ENCODE measurements at places on chromosomes 5 and 9.

DNA sequence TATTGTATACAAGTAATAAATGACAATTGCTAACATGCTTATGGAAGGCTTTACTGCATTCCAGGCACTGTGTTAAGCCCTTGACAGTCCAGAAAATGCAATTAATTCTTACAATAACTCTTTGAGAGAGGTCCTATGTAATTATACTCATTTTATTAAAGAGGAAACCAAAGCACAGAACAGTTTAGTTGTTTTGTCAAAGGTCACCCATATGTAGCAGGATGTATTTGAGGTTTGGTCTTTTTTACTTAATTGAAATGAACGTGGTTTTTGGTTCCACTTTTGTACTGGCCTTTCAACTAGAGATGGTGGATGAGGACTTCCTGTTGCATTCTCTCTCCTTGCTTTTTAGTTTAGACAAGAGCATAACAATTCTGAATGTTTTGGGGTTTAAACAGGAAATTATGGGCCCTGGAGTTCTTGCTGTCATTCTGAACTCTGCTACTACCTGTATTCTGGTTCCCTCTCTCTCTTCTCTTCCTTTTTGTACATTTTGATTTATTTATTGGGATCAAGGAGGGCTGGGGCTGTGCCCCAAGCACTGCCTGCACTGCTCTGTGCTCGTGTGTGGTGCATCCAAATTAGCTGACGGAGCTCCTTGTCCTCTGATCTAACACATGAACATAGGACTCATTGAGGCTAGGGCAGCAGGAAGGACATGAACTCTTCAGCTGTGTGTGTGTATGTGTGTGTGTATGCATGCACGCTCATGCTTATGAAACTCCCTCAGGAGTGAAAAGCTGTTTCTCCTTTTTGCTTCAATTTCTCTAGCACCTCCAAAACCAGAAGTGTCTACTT is 47.4 kb downstream of the SLC28A3 start:
- no peak for DNase-seq

- DNase-seq: no peak
These were observed 125.4 kb downstream of the CDC42SE2 start for GRCh38 chr5:131389096-131389868.

- no peak for DNase-seq
These were observed 20.5 kb downstream of the PTGES2 start for GRCh38 chr9:128106940-128107467.

- DNase-seq: no peak
These were observed 126.8 kb downstream of the PDE8B start for GRCh38 chr5:77337246-77337645.

- DNase-seq: no peak
These were observed 292.2 kb downstream of the ARHGAP26 start for GRCh38 chr5:143062379-143062778.

DNA sequence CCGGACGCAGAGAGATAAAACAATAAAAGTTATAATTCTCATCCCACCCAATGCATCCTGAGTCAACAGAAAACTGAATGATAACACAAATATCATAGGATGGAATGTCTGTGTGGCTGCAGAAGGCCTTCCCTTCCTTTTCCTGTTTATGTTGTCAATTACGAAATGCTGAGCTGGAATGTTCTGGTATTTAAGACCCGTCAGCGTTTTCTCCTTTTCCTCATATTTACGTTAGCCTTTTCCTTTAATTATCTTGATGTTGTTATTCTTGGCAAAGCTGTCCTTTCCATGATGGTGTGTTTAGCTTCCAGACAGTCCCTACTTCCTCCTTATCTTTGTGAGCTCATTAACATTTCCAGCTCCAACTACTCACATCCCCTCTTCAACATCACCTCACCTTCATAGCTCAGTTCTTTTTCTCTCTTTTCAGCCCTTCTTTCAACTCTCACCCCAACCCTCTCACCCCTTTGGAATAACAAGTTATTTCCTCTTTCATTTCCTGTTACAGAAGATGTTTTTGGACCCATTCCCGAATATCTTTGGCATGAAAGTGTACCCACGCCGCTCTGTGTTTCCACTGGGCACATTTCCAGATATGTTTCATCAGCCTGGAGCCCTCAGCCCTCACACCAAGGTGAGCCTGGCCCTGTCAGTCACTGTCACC is 221.6 kb downstream of the NR2F1-AS1 start:
- DNase-seq: no peak

DNA sequence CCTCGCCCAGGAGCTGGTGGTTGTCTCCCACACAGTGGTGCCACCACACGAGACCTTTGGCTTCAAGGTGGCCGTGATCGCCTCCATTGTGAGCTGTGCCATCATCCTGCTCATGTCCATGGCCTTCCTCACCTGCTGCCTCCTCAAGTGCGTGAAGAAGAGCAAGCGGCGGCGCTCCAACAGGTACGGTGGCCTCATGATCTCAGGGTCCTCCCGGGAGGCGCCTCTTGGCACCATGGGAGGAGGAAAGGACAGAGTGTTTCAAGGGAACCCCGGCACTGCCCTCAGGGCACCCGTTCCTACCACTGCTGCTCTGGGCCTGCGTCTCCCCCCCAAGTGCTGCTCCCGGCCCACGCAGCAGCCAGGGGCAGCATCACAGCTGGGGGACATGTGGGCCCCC is 18.2 kb upstream of the CARD19 start:
- no peak for DNase-seq

DNA sequence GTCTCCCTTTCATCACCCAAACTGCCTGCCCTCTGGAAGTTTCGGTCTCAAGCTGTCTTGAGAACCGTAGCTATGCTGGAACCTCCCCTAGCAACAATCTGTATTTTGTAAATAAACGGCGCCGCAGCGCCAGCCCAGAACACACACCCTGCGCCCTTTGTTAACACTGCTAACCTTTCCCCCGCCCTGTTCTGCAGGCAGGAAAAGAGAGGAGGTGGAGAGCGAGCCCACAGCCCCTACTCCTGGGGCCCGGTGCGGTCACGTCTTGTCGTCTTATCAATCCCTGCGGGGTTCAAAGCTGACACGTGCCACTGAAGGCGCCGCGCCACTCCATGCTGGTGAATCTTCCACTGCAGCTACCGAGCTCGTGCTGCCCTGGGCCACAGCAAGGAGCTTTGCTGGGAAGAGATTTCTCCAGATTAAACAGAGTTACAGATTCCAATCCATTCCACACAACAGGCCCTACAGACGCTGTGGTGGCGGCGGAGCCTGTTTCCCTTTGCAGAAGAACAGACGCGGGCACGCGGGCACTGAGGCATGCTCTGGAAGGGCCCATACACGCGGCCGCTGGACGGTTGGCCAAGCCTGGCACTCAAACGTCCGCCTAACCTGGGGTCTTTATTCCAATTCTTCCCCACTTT is 25.3 kb downstream of the ZDHHC11B start:
- no peak for DNase-seq

GRCh38 chr5:8079056-8079455 is 210.1 kb downstream of the MTRR start:
- no peak for DNase-seq

DNA sequence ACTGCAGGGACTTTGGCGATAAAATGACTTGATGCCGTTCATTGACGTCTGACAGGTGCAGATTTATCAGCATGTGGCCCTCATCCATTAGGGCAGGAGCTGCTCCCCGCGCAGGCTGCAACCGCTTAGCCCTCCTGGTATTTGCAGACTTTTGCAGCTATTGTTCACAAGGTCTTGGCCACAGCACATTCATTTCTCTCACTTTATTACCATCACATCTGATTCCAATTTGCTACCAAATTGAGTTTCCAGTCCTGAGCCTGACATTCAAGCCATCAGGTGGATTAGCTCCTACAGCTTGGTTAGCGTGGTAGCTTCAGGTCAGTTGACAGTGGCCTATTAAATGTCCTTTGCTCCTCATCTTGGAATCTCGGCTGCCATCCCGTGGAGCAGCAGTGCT is 299.2 kb downstream of the CD180 start:
- DNase-seq: no peak

DNA sequence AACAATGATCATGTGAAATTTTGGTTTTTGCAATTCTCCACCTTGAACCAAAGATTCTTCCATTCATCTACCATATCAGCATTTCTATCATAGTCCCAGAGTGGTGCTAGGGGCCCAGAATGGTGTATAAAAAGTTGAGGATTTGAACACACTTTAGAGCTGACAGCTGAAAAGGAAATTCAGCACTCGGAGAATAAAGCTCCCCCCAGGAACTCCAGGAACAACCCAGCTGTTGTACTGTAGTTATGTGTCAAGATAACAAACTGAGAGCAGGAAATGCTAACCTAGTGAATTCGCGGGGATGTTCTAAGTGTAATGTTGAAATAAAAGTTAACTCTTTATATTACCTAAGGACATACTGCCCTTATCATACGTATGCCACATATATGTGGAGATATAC is 216.7 kb downstream of the NFIB start:
- no peak for DNase-seq

DNA sequence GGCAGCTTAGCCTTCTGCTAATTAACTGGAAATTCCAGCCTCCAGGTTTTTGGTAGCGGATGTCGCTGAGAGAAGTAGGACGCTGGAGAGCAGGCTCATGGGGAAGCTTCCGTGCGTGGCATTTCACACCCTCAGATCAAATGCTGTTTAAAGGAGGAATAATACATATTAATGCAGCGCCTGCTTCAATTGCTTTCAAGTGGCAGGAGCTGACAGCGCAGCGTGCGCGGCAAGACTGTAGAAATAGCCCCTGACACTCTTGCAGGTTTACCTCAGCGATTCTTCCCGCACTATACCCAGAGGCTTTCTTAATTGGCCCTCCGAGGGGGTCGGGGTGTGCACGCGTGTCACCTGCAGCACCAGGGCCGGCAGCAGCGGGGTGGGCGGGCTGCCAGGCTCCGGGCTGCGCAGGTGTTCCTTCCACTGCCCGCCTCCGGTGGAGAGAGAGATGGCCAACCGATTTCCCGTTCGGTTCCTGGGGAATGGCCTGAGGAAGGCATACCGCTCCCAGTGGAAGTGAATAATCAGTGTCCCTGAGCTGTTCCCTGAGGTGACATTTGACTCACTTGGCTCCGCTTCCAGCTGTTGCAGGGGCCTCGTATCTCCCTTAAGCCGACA is 427.9 kb downstream of the KCTD16 start:
- no peak for DNase-seq

DNA sequence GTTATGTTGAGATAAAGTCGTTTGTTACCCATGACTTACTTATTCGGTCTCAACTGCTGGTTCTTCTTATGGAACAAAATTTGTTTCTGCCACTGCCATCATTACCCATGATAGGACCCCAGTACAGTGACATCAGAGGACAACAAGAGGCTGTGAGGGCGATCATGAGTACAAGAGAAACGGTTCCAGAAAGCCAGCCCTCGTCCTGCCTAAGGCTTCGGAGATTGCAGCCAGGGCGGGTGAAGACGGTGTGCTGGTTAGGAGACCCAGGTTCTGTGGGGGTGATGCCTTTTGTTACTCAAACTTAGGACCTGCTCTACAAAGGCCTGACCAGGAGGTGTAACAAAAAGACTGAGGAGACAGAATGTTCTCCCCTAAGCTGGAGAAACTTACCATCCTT is 10.9 kb downstream of the FYB1 start:
- no peak for DNase-seq

GRCh38 chr5:166509085-166509484 is 1782.4 kb upstream of the WWC1 start:
- DNase-seq: no peak

- DNase-seq: no peak
These were observed 231.3 kb downstream of the SEMA5A start for GRCh38 chr5:9314558-9314957.

DNA sequence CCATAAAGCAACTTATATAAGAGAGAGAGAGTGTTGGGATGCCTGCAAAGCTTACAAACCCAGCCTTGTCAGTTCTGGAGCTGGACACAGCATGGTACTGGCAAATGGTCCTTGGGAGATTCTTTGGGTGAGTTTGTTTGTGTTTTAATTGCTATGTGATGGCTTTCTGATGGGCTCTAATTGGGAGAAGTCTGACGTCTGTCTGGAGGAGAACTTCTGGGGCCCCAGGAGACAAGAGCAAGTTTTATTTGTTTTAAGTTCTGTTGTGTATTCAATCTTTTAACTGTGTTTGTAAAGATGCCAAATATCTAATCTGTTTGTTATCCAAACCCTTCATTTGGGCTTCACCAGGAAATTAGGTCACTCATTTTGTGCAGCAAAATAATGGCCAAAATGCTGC is 50.3 kb upstream of the AFAP1L1 start:
- no peak for DNase-seq

- DNase-seq: no peak
These were observed at the start of gene OR13D1 for GRCh38 chr9:104694218-104694617. Gene OR13D1 (plus strand): TSS chr9:104694518. CDS start chr9:104694518, 0 bp downstream.

- DNase-seq: no peak
These were observed 32.4 kb downstream of the IRF1 start for GRCh38 chr5:132458226-132458560.

GRCh38 chr5:68365889-68366288 is 150.3 kb downstream of the PIK3R1 start:
- DNase-seq: no peak

DNA sequence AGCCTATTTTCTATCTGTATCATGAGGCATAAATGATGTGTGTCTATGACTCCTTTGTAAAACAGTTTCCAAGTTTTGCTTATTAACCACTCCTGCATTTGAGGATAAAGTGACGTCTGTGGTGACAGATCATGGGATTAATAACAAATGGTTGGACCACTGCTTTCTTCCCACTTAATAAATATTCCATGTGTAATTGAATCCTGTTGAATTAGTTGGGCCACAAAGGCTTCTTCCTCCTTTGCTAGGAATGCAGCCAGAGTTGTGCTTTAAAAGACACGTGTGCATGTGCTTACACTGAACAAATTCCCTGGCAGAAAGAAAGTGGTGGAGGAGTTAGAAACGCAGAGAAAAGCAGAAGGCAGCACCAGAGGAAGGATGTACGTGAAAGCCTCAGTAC is 150.2 kb downstream of the ACTBL2 start:
- DNase-seq: no peak

GRCh38 chr9:137645211-137645610 is 26.4 kb downstream of the EHMT1 start:
- DNase-seq: no peak

DNA sequence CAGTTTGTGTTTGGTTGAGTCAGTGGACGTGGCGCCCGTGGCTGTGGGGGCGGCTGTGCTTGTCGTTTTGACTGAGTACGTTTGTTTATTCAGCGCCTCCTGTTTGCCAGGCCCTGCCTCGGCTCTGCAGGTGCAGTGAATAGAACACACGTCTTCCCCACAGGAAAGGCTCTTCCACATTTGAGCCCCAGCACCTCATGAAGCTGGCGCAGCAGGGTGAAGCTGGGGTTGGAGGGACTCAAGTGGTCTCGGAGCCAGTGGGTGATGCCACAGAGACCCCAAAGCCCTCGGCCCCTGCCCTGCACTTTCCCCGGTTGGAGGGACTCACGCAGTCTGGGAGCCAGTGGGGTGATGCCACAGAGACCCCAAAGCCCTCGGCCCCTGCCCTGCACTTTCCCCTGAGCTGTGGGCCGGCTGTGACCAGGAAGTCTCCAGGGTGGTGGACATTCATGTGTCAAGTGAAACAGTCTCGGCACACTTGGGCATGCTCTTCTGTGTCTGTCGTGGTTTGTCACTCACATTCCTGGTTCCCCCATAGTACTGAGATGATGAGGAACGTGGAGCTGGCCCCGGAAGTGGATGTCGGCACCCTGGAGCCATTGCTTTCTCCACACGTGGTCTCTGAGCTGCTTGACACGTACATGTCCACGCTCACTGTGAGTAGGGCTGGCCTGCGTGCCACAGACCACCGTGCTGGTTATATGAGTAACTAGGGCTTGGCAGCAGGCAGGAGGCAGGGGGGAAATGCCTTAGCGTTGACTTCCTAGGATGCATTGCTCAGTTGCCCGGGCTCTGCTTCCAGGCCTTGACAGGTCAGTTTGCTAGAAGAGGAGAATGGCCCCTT is 13.6 kb downstream of the EXOC3 start:
- no peak for DNase-seq
